ENCODE measurements at places on chromosomes 7 and 10.

GRCh38 chr10:5666008-5666840 is at the start of gene ASB13:
TSS of gene ASB13 (minus strand) at chr10:5666595. CDS start at chr10:5666551, 44 bp downstream.
- no peak for DNase-seq

GRCh38 chr7:151518105-151518946 is 1.4 kb downstream of the RHEB start:
- no peak for DNase-seq

GRCh38 chr10:104744052-104744451 is 103.0 kb downstream of the SORCS3 start:
- DNase-seq, result no peak

DNA sequence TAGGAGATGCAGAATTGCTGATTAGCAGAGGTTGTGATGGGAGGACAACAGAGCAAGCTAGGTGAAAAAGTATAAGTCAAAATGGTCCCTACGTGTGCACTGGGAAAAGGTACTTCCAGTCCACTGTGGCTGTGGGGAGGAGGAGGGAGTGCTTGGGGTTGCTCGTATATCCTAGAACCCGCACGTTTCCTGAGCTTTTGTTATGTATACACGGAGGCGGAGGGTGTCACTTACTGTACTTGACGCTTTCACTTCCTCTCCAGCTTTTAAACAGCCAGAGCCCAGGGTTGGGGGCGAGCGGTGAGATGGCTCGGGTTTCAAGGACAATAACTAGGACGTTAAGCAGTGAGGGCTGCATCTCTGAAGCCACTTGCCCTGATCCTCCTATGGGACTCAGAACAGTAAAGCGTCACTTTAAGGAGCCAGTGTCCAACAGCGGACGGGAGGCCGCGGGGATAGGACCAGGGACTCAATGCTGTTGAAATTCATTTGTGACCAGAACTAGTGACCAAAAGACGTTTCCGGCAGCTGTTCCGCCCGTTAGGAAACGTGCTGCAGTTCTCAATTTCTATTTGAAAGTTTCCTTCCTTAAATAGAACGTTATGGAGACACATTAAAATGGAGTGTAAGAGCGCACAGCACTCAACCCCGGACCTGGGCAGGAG is 985 bp upstream of the ETV1 start:
- DNase-seq, result no peak

DNA sequence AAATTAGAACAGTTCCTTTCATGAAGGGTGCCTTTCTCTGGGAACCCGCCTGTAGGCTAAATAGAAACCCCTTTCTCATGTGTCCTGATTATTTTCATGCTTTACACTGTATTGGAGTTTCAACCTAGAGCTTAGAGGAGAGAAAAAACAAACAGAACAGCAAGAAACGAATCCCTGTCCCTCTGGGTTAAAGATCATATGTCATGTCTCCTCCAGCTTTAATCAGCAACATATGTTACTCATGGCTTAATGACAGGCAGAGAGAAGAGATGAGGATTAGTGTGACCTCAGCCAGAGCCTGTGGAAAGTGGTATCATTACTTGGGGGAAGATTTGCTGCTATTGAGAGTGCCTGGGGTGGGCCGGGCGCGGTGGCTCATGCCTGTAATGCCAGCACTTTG is 32.1 kb downstream of the CRCP start:
- no peak for DNase-seq

DNA sequence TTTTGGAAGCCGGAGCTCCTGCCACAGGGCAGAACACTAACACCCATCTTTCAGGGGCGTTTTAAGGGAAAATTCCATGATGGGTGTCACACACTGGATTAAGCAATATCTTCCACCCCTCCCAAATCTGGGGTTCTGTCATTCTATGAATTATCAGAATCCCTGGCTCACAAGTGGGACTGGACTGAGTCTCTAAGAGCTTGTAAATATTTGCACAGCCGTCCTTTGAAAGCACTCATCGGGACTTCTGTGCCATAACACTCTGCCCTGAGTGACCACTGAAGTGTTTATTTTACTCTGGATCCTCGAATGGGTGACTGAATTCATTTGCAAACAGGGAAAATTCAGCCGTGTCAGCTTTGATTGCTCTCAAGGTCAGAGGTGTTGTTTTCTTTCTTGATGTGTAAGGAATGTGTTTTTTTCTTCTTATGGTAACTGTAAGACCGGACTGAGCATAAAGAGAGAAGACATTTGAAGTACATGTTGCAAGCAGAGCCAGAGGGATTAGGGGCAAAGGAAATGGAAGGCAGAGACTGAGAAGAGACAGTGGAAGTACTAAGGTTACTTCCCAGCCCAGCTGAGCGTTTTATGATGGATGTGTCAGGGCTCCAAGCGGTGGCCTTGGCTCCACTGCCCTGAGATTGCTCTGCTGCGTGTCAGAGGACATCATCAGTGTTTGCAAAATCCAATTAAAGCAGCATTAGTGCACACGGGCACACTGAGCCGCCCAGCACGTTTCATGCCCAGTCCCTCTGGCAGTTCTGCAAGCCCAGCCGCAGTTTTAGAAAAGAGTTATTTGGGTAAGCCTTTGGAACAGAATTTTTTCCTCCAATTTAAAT is 17.7 kb upstream of the GTPBP4 start:
- DNase-seq, result no peak

GRCh38 chr7:7565746-7566650 is 686 bp upstream of the MIOS start:
- DNase-seq, result peak; percentile 52

Data from keratinocyte (primary cell).